ENCODE measurements at places on chromosomes 5 and 9.

GRCh38 chr5:173075137-173075843, 19.1 kb downstream of the CREBRF start:
- no peak for DNase-seq

- DNase-seq, result no peak
Observed at GRCh38 chr9:120711354-120711753, 2.9 kb downstream of the MEGF9 start.

DNA sequence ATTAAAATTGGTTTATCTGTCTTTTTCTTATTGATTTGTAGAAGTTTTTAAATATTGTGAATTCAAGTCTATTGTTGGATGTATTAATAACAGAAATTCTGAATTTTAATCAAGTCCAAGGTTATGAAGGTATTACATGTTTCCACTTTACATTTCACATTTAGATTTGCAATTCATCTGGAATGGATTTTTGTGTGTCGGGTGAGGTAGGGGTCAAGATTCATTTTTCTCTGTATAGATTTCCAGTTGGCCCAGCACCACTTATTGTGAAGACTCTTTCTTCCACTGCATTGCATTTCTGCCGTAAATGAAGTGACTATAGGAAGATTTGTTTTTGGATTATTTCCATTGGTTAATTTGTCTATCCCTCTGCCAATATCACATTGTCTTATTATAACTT, 35.5 kb upstream of the DMRT2 start:
- no peak for DNase-seq

DNA sequence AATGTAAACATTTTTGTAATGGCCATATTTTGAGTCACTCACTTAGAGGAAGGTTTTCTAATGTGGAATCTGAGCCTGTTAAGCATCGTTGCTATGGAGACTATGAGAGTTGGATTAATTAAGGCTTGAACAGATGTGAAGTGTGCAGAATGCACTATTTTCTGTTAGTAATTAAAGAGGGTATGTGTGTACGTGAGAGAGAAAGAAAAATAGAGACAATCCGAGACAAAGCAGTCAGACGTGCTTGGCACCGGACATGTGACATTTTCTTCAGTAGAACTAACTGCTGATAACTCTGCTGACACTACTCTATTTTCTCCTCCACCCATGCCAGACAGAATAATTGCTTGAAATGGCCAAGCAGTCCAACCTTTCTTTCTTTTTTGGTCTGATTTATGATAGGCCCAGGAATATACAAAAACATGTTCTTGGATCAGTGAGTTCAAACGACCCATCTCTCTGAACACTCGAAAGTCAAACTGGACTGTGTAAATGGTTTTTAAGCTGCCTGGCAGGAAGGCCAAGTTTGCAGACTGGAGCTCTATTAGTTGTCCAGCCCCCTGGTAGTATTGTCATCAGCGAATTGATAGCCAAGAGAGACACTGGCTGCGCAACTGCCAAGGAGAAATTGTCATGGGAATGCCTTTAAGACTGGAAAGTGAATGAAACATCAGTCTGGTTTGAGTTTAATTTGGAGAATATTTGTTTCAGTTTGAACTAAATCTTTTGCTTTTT, 322.1 kb downstream of the ARHGEF28 start:
- no peak for DNase-seq

- no peak for DNase-seq
Observed at GRCh38 chr9:134136118-134136995, 475 bp downstream of the WDR5 start.

DNA sequence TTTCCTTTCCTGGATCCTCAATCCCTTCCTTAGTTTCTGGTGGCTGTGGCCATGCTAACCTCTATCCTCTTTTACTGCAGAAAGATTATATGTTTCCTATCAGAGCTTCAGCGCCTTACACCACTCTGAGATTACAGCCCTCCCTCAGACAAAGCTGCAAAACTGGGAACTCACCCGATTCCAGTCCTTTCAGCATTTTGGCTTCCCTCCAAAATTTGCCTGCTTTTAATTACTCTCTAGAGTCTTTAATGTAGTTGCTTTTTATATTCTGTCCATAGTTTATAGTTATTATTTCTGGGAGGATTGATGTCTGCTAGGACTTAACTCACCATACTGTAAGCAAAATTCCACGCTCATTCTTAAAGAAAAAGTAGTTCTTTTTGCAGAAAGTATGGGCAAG, 110.2 kb downstream of the NSG2 start:
- DNase-seq, result no peak

DNA sequence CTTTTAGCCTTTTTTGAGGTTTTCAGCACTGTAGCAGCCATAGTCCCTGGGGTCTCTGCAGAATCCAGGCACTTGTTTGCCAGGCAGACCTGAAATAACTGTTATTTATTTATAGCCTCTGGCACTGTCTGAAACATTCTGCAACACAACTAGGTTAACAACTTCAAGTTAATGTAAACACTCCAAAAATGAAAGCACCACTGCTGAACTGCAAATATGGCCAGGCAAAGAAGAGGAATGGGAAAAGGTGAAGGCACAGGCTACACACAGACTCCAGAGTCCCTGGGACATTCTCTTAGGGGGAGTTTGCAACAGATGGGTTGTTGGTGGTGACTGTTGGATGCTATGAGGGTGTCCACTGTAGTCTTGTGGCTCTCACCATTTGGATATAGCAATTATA, 369.0 kb downstream of the MAT2B start:
- DNase-seq, result no peak

DNA sequence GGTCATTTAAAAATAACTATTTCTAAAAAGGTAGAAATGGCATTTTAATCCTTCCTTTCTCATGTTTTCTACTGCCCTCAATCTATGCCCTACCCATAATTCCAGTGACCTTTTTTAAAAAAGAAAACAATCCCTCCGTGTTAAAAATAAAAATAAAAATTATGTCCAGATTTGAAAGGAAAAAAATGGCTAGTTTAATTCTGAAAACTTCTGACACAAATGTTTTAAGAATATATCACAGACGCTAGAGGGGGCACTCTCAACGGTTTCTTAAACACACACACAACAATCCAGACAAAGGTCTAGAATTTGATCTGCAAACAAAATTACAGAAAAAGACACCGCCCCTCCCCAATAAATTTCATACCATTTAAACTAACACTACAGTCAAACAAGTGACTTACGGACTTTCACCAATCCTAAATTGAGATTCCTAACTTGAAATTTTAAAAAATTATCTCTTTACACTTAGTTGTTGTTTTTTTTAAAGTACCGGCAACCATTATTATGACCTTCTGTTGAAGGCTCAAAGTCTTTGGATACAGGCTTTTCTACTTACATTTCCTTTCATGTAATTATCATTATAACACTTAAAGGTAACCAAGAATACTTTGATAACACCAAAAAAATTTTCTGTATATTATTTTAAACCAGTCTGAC, 38.2 kb downstream of the CLINT1 start:
- no peak for DNase-seq

GRCh38 chr5:139551191-139551889, 9.8 kb upstream of the UBE2D2 start:
- DNase-seq, result no peak

DNA sequence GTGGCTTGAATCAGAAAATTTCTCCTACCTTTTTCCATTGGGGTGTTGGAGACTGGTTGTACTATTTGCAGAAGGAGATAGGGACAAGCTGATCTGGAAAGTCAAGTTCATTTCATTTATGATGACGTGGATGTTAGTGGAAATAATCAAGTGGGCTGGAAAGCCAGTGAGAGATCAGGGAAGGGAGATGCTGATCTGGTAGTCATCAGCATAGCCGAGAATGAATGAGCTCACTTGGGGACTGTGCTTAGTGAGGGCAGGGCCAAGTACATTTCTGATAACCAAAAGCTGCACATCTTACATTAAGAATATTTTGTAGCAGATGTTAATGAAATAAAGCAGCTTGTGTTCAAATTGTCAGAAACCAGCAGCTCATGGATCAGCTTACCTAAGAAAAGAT, 12.1 kb downstream of the MAN2A1 start:
- no peak for DNase-seq

- DNase-seq, result no peak
Observed at GRCh38 chr5:10631316-10631996, 67.6 kb downstream of the ANKRD33B start.

DNA sequence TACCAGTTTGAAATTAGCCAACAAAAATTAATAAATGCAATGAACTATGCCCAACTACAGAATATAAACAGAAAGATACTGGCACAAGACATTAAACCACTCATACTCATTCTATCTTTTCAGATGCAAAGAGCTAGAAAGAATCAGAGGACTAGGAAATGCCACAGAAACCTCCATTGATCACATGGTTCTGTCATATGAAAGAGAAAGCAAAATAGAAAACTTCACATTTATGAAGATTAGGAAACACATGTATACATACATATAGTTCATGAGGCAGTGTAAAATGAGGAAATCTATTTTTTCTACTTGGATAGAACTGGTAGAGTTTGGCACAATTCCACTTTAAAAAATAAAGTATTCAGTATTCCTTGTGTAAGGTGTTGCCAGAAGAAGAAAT, 275.1 kb upstream of the PTGER4 start:
- no peak for DNase-seq

DNA sequence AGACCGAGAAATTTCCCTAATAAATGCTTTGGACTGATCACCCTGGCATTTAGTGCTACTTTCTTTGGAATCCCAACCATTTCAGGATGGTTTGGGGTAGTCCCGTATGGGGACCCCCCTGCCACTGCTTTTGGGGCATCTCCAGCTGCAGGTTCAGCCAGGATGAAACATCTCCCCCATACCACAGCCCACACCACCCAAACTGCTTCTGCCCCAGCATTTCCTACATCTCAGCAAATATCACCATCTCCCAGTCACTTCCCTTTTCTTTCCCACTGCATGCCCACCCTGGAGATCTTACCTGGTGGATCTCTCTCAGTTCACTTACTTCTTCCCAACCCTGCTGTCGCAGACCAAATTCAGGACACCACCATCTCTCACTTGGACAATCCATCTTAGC, 4.8 kb upstream of the P4HA2 start:
- DNase-seq, result no peak

GRCh38 chr9:95078511-95078910, 239.0 kb downstream of the FANCC start:
- no peak for DNase-seq

DNA sequence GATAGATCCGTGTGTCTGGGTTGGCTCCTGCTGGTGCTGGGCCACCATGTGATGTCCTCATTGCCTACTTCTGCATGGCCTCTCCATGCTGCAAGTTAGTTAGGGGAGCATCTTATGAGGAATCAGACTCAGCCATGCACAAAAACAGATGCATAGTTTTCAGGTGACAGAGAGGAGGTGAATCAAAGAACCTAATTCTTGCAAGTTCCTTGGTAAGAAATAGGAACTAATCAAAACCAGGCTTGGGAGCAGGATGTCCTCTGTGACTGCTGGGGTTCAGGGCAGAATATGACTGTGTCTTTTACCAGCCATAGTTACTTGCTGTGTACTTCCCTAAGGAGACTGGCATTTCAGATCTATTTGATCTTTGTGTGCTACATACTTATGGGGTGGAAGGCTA, 61.6 kb downstream of the C9orf152 start:
- DNase-seq, result no peak

DNA sequence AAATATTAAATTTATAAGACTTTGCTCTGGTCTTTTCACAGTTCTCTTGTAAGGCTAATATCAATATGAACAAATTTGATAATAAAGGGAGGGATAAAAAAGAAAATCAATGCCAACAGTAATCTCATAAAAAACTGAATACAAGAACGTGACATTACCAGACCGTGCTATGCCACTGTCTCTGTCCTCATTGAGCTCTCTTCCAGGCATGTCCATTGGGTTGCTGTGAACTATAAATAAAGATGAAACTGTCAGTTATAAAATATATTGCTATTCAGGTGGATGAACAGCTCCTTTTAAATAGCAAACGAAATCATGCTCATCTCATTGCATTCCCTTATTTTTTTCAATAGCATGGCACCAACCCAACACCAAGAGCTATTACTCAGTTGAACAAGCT, 74.0 kb upstream of the RAPGEF6 start:
- no peak for DNase-seq

All from stimulated activated naive B cell treated with anti-CD40 and anti-IgM and Interleukin-4, amounts not matched to agents 10 μg/mL and 1 μg/mL and 100 μg/mL, for 72 hours (primary cell).